ENCODE measurements at places on chromosomes 7 and 10. TPM values are rescaled to one million over a fixed set of nuclear protein-coding genes. Genes with fewer than 3 reads are reported as not detected.
A peak's percentile ranks its signal among the peaks of the same experiment; 100 is the strongest.

DNA sequence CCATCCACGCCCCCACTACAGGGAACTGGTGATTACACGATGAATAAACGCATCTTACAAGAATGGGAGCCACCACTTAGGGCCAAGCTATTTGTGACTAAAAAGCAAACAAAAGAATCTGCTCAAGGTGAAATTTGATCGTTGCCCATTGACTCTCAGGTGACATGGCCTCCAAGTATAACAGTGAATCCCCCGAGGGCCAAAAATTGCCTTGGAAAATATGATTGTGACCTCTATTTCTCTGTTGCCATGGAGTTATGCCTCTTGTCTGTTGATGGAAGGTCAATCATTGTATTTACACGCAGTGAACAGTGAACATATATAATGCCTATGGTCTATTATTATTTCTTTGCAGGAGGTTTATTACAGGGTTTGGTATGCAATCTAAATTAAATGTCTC, 282.3 kb downstream of the KLF6 start:
- H3K4me3 ChIP-seq, result no peak overlapping the region
- H3K4me1 ChIP-seq, result peaks cover 11% of the 10 kb centered on the region
- no peaks in the 10 kb centered on the region for H3K36me3 ChIP-seq
- H3K27ac ChIP-seq, result no peak overlapping the region
- DNase-seq, result no peak
- no peaks in the 10 kb centered on the region for H3K27me3 ChIP-seq

- no peaks in the 10 kb centered on the region for H3K36me3 ChIP-seq
- peak overlapping the region; percentile 68 for H3K27ac ChIP-seq
- no peak overlapping the region for H3K4me3 ChIP-seq
- peaks cover 83% of the 10 kb centered on the region for H3K4me1 ChIP-seq
- no peaks in the 10 kb centered on the region for H3K27me3 ChIP-seq
- no peak for DNase-seq
These were observed 92.2 kb downstream of the GRK5 start for GRCh38 chr10:119299531-119299930.

DNA sequence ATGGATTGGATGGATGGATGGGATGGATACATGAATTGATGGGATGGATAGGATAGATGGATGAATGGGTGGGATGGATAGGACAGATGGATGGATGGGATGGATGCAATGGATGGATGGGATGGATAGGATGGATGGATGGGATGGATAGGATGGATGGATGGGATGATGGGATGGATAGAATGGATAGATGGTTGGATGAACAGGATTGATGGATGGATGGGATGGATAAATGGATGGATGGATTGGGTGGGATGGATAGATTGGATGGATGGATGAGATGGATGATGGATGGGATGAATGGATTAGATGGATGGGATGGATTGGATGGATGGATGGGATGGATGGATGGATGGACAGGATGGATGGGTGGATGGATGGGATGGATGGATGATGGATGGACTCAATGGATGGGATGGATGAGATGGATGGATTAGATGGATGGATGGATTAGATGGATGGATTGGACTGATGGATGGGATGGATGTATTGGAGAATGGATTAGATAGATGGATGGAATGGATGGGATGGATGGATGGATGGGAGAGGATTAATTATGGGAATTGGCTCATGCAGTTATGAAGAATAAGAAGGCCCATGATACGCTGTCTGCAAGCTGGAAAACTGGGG, 136.4 kb downstream of the ADAM12 start:
- no peaks in the 10 kb centered on the region for H3K27me3 ChIP-seq
- H3K27ac ChIP-seq, result no peak overlapping the region
- H3K4me1 ChIP-seq, result peaks cover 5% of the 10 kb centered on the region
- no peak for DNase-seq
- no peaks in the 10 kb centered on the region for H3K36me3 ChIP-seq
- H3K4me3 ChIP-seq, result no peak overlapping the region

GRCh38 chr7:157464111-157464970, 127.5 kb downstream of the DNAJB6 start:
- H3K4me3 ChIP-seq, result no peak overlapping the region
- no peak overlapping the region for H3K27ac ChIP-seq
- DNase-seq, result no peak
- peaks cover 9% of the 10 kb centered on the region for H3K4me1 ChIP-seq

DNA sequence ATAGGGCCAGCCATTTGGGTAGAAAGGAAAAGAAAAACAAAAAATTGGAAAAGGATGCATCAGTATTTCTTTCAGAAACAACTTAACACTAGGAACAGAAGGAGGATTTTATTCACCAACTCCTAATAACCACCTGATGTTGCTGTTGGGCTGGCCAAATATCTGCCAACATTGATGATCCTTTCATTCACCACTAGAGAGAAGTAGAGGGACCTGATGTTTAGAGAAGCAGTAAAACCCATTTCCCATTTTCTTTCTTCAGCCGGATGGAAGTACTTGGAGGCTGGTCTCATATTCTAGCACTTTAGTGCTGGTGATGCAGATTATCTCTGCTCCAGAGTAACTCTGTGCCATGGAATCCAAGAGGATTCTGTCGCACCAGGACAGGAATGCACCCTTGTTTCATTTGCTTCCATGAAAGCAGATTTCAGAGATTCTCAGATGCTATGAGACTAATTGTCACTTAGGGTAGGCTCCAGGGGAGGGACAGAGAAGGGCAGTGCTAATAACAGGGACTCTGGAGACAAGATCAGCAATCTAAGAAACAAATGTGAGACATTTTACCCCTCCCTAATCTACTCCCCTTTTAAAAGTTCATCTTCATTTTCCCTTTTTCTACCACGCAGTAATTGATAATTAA, 3.1 kb downstream of the KLLN start:
- H3K4me1 ChIP-seq, result peaks cover 11% of the 10 kb centered on the region
- no peaks in the 10 kb centered on the region for H3K36me3 ChIP-seq
- H3K27ac ChIP-seq, result peak overlapping the region; percentile 97
- H3K27me3 ChIP-seq, result no peaks in the 10 kb centered on the region

- H3K4me3 ChIP-seq, result no peak overlapping the region
- H3K4me1 ChIP-seq, result no peaks in the 10 kb centered on the region
- H3K27ac ChIP-seq, result no peak overlapping the region
- no peaks in the 10 kb centered on the region for H3K27me3 ChIP-seq
These were observed 68.4 kb upstream of the RAPGEF5 start for GRCh38 chr7:22425361-22425760.

- H3K4me1 ChIP-seq, result peaks cover 34% of the 10 kb centered on the region
- H3K36me3 ChIP-seq, result no peaks in the 10 kb centered on the region
- no peak for DNase-seq
- no peak overlapping the region for H3K4me3 ChIP-seq
- H3K27ac ChIP-seq, result no peak overlapping the region
These were observed 28.2 kb downstream of the PPIF start for GRCh38 chr10:79375321-79376077.

EPO gene
- not detected for total RNA-seq

- H3K36me3 ChIP-seq, result no peaks in the 10 kb centered on the region
- peak overlapping the region; percentile 92 for H3K27ac ChIP-seq
- H3K4me1 ChIP-seq, result peaks cover 45% of the 10 kb centered on the region
- H3K27me3 ChIP-seq, result no peaks in the 10 kb centered on the region
- H3K4me3 ChIP-seq, result peak overlapping the region; percentile 79
These were observed 453 bp downstream of the URGCP start for GRCh38 chr7:43905956-43906330.

DNA sequence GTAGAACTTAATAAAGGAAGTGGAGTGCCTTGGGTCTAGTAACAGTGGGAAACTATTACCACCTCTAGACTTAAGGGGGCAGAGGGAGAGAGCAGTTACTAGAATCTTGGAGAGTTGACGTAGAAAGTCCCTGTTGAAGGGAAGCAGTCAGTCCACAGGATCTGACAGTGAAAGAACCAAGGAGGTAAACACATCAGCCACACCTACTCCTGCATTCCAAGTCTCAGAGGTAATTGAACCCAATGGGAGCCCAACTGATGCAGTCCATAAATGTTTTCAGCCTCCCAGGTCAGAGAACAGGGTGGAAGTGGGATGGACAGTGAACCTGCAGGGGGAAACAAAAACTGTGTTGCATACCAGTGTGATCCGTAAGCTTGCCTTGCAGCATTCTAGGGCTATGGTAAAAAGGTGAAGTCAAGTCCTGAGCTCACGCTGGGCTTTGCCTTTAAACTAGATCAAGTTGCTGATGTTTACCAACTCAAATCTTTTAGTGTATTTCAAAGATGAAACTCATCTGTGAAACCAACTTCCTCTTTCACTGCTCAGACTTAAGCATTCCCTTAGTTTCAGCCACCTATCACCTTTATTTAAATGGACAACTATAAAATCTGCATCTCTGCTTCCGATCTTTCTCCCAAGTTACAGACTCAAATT, 57.2 kb downstream of the SLC16A12 start:
- H3K27me3 ChIP-seq, result no peaks in the 10 kb centered on the region
- H3K4me3 ChIP-seq, result no peak overlapping the region
- peak overlapping the region; percentile 85 for H3K27ac ChIP-seq

- H3K4me1 ChIP-seq, result peaks cover 14% of the 10 kb centered on the region
These were observed 4.0 kb upstream of the SPOCK2 start for GRCh38 chr10:72092171-72092924.

Measured in esophagus muscularis mucosa (tissue), 4 donors.